ENCODE measurements at places on chromosomes 4 and X.

GRCh38 chrX:53279296-53280237 is 1.8 kb downstream of the IQSEC2 start:
- no peak for DNase-seq

DNA sequence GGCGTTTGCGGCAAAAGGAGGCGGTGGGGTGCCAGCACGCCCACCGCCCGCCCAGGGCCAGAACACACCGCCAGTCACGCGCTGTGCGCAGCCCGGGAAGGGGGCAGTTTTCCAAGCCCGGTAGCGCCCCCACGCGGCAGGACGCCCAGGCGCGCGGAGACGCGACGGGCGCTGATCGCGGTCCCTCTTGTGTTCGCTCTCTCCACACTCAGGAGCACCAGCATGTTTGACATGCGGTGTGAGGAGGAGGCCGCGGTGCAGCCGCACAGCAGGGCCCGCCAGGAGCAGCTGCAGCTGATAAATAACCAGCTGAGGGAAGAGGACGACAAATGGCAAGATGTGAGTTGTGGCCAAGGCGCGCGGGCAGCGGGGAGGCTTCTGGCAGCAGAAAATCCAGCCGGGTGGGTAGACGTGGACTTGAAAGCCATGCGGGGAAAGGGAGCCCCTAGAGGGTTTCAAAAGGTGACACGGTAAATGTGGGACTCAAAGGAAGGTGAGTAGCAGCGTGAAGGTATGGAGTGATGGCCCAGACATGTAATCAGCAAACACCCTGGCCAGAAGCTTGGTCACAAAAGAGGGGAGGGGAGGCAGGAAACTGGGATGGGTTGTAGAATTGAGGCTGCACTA is 104.1 kb downstream of the PHOX2B start:
- peak; percentile 63 for DNase-seq

DNA sequence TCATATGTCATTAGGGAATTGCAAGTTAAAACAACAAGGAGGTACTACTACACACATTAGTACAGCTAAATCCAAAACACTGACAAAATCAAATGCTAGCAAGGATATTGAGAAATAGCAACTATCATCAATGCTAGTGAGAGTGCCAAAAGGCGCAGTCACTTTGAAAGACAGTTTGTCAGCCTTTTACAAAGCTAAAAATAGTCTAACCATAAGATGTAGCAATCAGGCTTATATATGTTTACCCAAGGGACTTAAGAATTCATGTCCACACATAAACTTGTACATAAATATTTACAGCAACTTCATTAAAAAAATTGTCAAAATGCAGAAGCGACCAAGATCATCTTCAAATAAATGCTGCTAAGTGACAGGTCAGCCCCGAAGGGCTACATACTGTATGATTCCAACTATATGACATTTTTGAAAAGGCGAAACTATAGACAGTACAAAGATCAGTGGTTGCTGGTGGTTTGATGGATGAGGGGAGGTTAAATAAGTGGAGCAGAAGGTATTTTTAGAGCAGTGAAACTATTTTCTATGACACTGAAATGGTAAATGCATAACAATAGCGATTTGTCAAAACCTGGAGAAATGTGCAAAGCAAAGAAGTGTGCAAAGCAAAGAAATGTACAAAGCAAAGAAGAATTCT is 704.8 kb downstream of the ARAP2 start:
- DNase-seq: no peak

GRCh38 chr4:103786014-103786413 is 66.2 kb upstream of the TACR3 start:
- peak; percentile 10 for DNase-seq

All from AG08396 (cell line).